ENCODE measurements at places on chromosomes 3 and 15.

DNA sequence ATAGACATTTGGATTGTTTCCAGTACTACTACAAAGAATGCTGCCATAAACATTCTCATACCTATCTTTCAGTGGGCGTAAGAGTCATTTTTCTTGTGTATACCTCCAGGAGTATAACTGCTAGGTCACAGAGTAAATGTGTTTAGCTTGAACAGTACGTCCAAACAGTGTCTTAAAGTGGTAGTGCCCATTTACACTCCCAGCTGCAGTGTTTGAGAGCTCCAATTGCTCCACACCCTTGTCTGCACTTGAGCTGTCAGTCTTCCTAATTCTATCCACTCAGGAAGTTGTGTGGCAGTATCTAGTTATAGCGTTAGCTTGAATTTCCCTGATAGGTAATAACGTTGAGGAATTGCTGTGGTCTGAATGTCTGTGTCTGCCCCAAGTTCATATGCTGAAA, 404.7 kb upstream of the PPP2R3A start:
- no peak for DNase-seq

DNA sequence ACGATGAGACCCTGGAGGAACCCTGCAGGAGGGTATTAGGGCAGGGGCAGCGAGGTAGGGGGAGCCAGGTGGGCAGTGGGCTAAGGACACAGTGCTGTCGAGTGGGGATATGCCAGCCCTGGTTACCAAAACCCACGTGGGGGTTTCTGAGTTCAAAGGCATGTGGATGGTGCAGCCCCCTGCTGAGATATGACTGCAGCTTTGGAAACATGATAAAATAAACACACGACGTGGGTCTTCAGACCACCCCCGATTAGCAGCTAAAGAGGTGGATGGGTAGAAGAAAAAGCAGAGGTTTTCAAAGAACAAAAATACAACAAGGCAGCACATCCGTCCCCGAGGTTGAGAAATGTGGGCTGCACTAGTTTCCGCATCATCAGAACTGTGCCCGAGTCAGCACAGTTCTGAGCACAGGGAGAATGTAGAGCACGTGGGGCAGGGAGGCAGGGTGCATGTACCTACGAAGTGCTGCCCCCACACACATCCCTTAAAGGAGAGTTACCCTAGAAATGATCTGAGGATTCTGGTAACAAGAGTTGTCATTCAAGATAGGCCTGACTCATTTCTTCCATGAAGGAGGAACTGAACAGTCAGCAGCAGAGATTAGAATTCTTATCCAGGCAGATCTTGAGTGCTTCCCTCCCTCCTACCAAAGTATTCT, 121.3 kb downstream of the RPLP1 start:
- no peak for DNase-seq

GRCh38 chr15:59266028-59266427, 59.4 kb downstream of the LDHAL6B start:
- DNase-seq, result no peak

DNA sequence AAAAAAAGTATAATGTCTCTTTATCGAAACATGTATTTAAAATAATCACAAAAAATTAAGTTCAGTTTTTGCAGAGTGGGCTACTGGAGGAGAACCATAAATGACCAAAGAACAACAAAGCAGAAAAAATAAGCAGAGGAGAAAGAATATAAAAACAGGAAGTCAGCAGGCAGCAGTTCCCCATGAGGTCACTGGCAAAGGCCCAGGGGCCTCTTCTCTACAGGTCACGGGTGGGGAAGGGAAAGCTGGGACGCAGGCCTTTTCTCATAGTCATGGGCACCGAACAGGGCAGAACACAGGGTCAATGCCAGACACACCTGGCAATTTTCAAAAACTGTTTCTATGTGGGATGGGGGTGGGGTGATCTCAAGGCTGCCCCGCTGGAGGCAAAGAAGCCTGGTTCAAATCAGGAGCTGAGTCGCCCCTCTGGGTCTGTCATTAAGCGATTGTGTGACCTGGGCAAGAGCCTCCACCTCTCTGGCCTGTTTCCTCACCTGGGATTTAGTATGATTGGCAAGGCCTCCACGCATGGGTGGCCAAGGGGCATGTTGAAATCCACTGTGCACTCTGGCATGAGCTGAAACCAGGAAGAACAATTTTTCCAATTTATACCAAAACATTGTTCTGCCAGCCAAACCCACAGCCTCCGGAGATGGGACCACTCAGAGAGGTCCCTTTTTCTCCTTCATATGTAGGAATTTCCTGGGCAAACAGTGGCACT, 43.8 kb upstream of the UACA start:
- DNase-seq, result no peak

DNA sequence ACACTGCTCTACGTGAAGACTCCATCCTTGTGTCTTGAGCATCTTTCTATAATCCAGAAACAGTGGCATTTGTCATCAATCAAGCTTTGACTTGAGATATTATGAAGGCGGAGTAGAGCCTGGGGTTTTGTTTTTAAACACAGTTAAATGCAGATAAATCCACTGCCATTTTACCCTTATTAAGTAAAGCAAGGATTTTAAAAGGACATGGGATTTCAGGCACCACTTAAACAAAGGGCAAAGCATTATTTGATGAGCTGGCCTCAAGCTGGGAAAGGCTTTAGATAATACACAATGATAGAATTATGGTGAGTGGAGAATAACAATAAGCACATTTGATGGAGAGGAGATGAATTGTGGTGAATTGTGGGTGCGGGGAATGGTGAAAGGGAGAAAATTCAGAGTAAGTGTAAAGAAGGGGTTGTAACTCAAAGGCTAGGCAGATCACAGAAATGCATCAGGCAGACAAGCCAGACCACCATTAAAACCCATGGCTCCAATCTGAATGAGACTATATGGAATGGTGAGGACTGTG, 54.9 kb upstream of the GLCE start:
- DNase-seq, result no peak

Measured in stimulated activated CD8-positive, alpha-beta memory T cell treated with anti-CD3 and anti-CD28 coated beads, Interleukin-7, amount 100 ng/mL, for 1 hour (primary cell).